Stimulated activated CD8-positive, alpha-beta memory T cell treated with anti-CD3 and anti-CD28 coated beads, Interleukin-4, amount 100 ng/mL, for 4 hours (primary cell): ENCODE measurements at places on chromosomes 1 and 21.

DNA sequence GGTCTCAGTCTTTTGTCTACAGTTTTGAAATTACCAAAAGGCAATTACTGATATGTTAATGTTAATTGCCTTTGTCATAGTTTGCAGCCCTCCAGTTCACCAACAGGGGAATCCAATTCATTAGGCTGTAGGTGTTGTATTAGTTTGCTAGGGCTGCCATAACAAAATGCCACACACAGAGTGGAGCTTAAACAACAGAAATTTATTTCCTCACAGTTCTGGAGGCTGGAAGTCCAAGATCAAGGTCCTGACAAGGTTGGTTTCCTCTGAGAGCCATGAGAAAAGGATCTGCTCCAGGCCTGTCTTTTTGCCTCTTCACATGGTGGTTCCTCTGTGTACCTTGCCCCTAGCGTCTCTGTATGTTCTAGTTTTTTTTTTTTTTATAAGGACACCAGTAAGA, 1.3 kb downstream of the RTCA start:
- no peak for DNase-seq

GRCh38 chr1:244226435-244226834, 175.4 kb downstream of the ZBTB18 start:
- no peak for DNase-seq

DNA sequence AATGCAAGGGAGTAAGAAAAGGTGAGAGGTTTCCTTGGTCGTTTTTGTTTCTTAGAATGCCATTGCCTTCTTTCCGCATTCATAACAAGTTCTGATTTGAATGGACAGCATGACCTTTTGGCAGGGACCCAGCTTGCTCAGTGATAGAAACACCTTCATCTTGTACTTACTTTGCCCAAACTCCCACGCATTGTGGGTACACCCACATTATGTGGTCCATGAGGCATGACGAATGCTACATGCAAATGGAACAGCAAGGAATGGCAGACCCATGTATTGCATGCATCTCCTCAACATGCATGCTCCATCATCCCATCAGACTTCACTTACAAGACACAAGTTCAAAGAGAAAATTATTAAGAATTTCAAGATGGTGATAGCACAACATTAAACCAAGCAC, 102.8 kb downstream of the CDC7 start:
- no peak for DNase-seq

DNA sequence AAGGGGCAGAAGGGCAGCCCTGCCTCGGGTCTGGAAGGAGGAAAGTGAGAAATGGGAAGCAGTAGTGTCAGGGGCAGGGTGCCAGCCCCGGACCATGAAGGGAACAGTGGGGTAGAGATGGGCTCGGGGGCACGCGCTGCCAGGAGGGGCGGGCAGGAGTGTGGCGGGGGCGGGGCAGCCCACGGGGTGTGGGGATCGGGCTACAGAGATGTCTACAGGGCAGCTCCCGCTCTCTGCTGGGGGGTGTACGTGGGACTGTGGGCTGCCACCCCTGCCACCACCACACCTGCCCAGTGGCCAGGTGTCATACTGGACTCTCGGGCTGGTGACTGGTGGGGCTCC, 7.4 kb downstream of the ARHGEF16 start:
- no peak for DNase-seq

- DNase-seq, result no peak
Observed at GRCh38 chr21:14917762-14918161, 147.0 kb downstream of the NRIP1 start.

DNA sequence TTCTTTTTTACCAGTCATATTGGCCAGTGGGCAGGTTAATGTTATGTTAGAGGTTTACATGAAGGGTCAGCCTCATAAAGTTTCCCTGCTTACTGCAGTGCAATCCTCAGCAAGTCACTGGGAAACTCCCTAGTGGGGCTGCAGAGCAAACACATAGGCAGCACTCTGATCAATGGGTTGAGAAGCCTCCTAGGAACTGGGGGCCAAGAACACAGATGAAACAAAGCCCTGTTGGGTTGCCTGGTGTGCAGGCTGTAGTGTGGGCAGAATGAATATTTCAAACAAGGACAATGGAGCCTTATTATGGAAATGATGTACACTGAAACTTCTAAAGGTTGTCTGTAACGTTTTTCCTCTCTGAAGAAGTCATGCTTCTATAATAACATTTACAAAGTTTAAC, 431.6 kb upstream of the PTBP2 start:
- no peak for DNase-seq

- DNase-seq, result no peak
Observed at GRCh38 chr1:228404107-228404720, 2.4 kb downstream of the TRIM11 start.
